ENCODE measurements at places on chromosomes 1 and 21.

- no peak for DNase-seq
Observed at GRCh38 chr1:93822730-93823425, 56.1 kb downstream of the DNTTIP2 start.

DNA sequence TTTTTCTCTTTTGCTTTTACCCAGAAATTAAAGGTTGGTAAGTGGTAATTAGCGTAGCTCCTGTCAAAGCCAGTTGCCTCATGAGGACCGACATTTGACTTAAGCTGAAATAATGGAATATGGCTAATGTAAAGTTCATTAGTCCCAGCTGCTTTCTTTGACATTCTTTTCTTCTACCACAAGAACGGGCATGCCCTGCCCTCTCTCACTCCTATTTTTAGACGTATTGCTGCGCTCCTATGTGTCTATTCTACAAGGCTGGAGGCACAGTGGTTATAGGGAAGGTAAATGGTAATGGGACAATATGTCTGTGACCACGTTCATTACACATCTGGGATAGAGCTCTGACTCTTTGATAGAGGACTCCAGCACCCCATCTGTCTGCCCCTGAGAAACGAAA, 6.8 kb downstream of the CORT start:
- no peak for DNase-seq

DNA sequence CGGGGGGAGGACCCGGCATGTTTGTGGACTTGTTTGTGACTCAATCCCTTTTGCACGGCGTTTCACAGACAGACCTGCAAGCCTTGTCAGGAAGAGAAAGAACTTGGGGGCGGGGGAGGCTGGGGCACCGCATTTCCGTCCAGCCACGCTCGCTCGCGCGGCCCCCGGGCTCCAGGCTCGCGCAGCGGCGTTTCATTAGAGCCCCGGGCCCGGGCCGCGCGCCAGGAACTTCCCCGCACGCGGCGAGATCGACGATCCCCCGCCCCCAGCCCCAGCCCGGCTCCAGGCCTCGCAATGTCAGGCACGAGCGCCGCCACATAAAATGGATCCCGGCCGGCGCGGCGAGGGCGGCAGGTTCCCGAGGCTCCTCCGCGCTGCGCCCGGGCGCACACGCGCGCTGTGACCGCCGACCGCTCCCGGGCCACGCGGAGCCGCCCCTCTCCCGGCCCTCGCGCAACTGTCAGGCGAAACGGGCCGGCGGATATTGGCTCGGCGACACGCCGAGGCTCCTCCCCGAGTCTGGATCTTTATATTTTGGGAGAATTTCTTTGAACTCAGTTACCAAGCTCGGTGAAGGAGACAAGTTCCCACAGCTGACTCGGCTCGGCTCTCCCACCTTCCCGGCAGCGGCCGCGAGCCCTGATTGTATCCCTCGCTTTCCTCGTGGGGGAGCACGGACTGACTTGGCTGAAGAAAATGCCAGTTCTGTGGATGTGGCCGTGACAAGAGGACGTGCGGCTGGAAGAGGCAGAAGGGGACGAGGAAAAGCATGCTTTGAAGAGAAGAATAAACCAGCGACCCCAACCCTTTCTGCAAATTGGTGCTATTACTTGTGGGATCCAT, at the start of gene KIF26B:
KIF26B (plus strand) TSS at position 557 of the 843 bp plus-strand sequence. CDS start 440 bp downstream, outside the sequence.
- DNase-seq, result peak; percentile 73

DNA sequence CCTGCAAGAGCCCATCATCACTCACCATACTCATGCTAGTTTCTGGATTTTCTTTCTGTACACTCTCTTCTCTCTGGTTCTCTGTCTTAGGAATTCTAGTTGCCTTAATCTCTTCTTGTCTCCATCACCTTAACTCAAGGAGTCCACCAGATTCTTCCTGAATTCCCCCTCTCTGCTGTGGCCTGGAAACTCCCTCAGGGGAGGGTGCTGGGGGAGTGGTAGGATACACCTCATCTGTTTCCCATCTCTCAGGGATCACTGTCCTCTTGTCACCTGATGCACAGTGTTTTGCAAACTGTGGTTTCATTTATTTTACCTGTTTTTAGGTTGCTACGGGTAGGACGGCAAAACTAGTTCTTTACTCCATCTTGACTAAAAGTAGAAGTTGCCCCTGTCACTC, 6.6 kb upstream of the GNG12 start:
- no peak for DNase-seq

DNA sequence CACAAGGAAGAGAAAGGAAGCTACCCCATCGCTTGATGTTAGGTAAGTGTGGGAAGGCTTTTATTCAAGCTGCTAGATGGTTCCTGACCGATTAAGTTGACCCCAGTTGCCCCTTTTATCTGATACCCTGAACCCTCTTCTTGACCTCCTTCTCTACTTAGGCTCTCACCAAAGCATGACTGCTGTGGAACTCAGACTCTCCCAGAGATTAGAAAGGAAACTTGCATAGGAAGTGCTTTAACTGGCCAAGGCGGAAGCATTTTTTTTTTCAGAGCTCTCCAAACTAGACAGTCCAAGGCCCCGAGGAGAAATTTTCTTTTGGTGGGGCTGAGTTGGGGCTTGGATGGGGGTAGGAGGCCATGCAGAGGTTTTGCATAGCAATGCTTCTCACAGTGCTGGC, 101.3 kb upstream of the USP24 start:
- DNase-seq, result no peak

- peak; percentile 29 for DNase-seq
Observed at GRCh38 chr1:197145446-197146024, 934 bp downstream of the ASPM start.

DNA sequence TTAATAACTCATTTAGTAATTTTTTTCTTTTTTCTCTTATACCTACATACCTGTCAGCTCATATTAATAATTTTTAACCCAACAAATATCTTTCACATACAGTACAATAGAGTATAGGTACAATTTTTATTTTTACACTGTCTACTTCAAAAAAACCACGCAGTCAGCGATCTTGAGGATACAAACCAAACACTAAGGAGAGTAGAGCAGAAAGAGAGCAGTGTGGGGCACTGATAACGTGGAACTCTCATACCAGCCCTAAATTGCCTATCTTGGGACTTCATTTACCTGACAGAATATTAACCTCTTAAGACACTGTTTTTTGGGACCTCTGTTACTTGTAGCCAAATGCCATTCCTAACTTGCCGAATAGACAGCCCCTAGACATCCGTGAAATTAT, 5.5 kb downstream of the TRMT1L start:
- DNase-seq, result no peak

DNA sequence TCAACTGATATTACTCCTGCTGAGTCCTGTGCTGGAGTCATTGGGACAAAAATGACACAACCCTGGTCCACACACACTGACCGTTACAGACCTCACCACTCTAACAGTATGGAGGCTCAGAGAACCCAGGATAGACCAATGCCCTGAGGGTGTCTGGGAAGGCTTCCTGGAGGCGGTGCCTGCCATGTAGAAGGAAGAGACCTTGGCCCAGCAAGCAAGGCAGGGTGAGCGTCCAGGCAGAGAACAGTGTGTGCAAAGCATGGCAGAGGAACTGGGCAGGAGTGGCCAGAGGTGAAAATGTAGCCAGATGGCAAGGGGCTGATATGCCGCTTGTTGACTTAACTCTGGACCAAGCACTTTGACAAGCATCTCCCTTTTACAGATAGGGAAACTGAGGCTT, 85.5 kb downstream of the VWA5B1 start:
- no peak for DNase-seq

GRCh38 chr1:84370266-84370665, 28.0 kb upstream of the DNASE2B start:
- no peak for DNase-seq

DNA sequence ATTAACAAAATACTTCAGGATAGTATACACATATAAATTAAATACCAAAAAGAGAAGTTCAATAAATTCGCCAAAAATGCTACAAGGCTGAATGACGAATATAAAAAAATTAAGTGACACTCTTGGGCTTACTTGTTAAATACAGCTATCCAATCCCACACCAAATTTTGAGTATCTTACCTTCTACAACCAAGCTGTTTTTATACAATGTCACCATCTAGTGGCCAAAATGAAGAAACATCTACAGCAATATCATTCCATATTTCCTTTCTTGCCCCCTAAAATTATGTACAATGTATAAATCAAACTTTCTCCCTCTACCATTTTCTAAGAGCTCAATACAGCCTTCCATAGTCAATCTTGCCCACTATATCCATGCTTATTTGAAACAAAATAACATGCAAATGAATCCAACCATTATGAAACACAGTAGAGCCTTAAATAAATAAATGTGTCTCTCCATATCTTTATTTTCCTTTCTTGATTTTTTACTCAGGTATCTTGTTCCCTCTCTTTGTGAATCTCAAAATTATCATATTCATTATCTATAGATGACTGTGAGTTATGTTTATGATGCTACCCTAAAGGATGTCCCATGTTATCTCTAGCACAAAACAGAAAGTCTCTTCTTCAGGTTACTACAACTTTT, 86.3 kb downstream of the ACBD6 start:
- DNase-seq, result peak; percentile 47

DNA sequence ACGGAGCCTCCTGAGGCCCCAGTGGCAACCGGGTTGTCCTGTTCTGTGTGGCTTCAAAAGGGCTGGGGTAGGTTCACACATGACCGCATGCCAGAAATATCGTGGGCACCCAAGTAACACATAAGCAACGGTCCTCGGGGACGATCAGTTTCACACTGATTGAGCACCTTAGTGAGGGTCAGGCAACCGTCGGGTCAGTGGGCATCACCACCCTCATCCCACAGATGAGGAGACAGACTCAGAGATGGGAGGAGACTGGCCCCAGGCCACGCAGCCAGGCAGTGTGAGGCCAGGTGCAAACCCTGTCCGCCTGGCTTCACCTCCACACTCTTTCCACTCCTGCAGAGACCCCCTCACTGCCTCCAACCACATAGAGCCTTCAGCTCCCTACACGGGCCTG, 309.8 kb downstream of the MATN1 start:
- DNase-seq, result no peak

DNA sequence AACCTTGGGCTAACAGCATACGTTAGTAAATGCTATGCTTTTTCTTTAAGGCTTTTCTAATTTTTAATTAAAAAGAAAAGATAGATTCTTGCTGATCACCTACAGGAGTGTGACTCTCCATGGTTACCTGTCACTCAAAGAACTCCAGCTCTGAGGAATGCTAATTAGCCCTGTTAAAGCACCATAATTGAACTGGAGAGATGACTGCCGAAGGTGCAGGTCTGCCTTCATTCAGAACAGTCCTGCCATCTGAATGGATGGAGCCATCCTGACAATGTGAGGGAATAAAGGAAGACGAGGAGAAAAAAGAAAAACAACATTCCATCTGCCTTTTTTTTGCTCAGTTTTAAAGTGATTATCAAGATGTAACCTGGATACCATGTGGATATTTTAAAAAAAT, 94.6 kb downstream of the ATP6V1G3 start:
- DNase-seq, result no peak

GRCh38 chr1:182484531-182485257, 34.7 kb downstream of the RGSL1 start:
- DNase-seq, result peak; percentile 17

- peak; percentile 27 for DNase-seq
Observed at GRCh38 chr21:32096411-32096810, 182.4 kb downstream of the MIS18A start.

DNA sequence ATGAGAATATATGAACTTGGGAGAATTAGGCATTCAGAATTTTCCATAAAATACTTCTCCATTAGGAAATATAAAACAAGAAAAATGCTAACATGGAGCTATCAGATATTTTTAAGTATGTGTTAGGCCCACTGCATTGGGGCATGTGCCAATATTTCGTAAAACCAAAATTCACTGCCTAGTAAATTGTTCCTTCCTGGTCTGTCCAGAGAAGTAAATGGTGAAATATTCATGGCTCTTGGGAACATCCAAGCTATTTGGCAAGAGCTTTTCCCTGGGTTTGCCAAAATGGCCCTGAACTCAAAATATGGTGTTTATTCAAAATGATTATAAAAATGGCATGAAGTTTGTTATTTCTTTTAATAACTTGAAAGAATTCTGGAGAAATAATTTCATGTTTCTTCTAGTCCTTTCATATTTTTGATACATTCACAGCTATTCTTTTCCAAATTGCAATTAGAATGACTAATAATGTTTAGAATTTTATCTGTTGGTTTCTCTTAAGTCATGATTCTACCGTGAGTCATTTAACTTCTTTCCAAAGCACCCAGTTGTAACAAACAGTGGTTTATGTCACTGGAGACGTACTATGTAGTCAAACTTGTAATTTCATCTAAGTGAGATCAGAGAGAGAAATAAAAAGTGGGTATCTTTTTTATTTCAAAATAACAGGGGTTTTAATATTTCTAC, 25.7 kb upstream of the SLC19A2 start:
- DNase-seq, result peak; percentile 73

DNA sequence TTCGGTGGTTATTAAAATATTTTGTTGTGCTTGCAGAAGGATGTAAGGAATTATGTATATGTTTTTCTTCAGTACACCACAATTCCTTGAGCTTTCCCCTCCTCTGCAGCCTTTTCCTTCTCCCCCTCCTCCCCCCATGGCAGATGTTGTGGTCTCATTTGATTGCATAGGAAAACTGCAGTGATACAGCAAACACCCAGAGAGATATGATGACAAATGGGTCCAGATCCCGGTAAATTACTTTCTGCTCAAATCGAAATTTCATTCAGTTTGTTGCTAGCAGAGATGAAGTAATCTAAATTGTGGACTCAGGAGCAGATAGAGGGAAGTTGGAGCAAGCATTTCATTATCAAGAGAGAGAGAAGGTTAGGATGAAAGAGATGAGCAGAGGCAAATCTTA, 9.9 kb downstream of the LMO4 start:
- DNase-seq, result no peak

DNA sequence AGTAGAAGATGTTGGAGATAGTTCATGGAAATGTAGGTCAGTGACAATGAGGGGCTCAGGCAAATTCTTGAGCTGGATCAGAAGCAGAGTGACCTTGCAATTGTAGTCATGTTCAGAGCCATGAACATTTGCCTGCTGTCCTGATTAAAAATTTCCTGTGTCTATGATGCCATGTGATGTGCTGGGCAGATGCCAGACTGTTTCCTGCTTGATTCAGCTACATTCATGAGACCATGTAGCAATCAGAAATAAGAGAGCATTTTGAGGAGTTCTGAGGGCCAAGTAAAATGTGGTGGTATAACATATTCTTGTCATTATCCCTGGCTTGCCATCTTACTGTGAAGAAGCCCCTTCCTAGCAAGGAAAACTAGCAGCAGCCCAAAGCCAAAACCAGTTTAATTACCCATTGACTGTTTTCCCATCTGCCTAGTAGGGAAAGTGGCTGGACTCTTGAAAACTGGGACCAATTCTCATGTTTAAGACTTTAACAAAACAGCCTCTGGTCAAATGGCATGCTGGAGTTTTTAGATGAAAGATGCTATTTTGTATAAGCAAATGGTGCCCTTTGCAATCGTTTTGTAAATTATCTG, 118.3 kb downstream of the NOS1AP start:
- no peak for DNase-seq

DNA sequence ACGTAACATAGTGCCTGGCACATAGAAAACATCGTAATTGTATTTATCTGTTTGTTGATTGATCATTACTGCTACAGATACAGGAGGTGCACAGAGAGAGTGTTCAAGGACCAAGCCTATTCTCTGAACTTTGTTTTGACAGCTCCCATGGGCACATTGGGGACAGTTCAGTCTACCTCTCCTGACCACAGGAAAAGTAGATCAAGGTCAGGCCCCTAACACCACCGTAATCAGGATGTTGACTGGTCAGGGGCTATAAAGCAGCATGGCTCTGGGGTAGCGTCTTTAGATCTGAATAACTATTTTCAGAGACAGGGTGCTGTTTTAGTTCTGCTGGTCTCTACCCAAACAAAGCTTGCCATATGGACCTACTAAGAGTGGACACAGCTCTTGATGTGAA, 223.1 kb upstream of the IRF2BP2 start:
- DNase-seq, result no peak
